Body of pancreas (tissue), 4 donors: ENCODE measurements at places on chromosomes 5 and 9. TPM values are rescaled to one million over a fixed set of nuclear protein-coding genes. Genes with fewer than 3 reads are reported as not detected.
A peak's percentile ranks its signal among the peaks of the same experiment; 100 is the strongest.

Gene PCDHGB5
- 7.8 TPM for total RNA-seq

Gene CERCAM
- total RNA-seq, result 28.0 TPM

Gene PRELID2
- 22.4 TPM for total RNA-seq

Gene CD180
- total RNA-seq, result not detected

Gene PCSK1
- 7.5 TPM for total RNA-seq

Gene NEUROG1
- total RNA-seq, result not detected

- peaks cover 2% of the 10 kb centered on the region for H3K36me3 ChIP-seq
- no peak overlapping the region for H3K4me3 ChIP-seq
- no peaks in the 10 kb centered on the region for H3K27me3 ChIP-seq
- no peak for DNase-seq
- no peak overlapping the region for H3K27ac ChIP-seq
- H3K4me1 ChIP-seq, result peaks cover 27% of the 10 kb centered on the region
Observed at GRCh38 chr9:22449719-22450118, 3.1 kb downstream of the DMRTA1 start.

DNA sequence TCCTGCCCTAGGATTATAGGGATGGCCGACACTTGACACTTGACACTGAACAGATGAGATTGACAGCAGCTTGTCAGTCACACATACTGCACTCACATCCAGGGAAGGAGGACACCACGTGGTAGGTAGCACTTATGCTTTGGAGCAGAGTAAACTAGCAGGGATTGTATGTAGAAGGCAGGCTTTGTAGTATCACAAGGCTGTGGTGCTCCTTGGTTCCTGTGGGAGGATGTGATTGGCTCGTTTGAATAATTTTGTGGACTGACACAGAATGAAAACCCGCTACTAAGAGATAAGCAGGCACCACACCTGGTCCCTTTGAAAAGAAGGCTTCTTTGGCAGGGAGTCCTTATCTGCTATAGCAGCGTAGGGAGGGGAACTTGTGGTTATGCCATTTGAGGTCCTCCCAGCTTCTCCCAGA lies 63.6 kb upstream of the IL12B start:
- no peaks in the 10 kb centered on the region for H3K4me1 ChIP-seq
- no peaks in the 10 kb centered on the region for H3K36me3 ChIP-seq
- DNase-seq, result no peak
- no peak overlapping the region for H3K27ac ChIP-seq

DNA sequence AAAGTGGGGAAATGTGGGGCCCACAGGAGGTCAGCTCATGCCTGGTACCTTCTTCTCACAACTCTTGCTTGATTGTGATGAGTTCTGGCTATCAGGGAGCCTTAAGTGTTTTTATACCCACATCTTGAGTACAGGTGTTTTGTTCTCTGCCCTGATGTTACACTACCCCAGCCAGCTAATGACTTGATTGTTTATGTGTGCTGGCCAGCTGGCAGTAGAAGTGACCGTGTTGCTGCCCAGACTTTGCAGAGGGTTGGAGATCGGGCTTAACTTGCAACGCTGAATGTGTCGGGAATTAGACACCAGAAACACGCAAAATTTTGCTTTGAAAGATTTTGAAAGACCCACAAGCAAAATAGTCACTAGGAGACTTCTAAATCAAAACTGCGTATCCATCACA lies 16.9 kb upstream of the ZDHHC11B start:
- H3K27ac ChIP-seq, result peak overlapping the region; percentile 4
- no peaks in the 10 kb centered on the region for H3K27me3 ChIP-seq
- H3K36me3 ChIP-seq, result no peaks in the 10 kb centered on the region
- H3K4me3 ChIP-seq, result no peak overlapping the region
- H3K4me1 ChIP-seq, result peaks cover 11% of the 10 kb centered on the region

- H3K36me3 ChIP-seq, result no peaks in the 10 kb centered on the region
- no peak overlapping the region for H3K4me3 ChIP-seq
- H3K27me3 ChIP-seq, result no peaks in the 10 kb centered on the region
- no peaks in the 10 kb centered on the region for H3K4me1 ChIP-seq
Observed at GRCh38 chr5:157312492-157312891, 46.6 kb downstream of the CYFIP2 start.

- no peaks in the 10 kb centered on the region for H3K27me3 ChIP-seq
- peaks cover 12% of the 10 kb centered on the region for H3K4me1 ChIP-seq
- DNase-seq, result no peak
Observed at GRCh38 chr9:4242239-4242638, 57.6 kb downstream of the GLIS3 start.

DNA sequence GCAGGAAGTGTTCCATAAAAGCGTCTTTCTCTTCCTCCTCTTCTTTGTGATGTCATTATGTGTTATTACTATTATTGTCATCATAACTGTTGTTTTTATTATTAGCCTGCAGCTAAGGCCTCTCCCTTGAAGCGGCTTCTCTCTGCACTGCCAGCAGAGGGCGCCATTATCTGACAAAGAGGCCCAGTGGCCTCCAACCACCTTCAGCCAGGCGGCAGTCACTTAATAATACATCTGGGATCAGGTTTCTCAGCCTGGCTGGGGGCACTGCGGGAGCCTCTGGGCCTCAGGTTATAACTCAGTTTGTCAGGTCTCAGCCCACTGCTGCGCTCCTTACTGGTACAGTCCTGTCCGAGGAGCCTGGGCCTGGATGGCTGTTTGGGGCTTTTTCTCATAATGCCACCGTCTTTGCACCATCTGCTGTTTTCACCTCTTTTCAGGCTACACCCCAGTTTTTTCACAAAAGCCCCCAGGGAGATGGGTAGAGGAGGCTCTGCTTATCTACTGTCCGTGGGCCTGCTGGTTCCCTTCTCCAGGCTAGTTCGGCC lies 281.9 kb downstream of the NSG2 start:
- no peak overlapping the region for H3K27ac ChIP-seq
- H3K27me3 ChIP-seq, result no peaks in the 10 kb centered on the region
- H3K4me3 ChIP-seq, result no peak overlapping the region
- no peaks in the 10 kb centered on the region for H3K36me3 ChIP-seq
- DNase-seq, result peak; percentile 59
- no peaks in the 10 kb centered on the region for H3K4me1 ChIP-seq

GRCh38 chr5:155665361-155665760 lies 651.8 kb downstream of the KIF4B start:
- H3K4me1 ChIP-seq, result no peaks in the 10 kb centered on the region
- no peak for DNase-seq
- H3K4me3 ChIP-seq, result no peak overlapping the region
- H3K27ac ChIP-seq, result no peak overlapping the region
- no peaks in the 10 kb centered on the region for H3K27me3 ChIP-seq

GRCh38 chr9:7089406-7090193 lies 331.8 kb downstream of the KDM4C start:
- H3K27ac ChIP-seq, result no peak overlapping the region
- no peaks in the 10 kb centered on the region for H3K27me3 ChIP-seq
- no peaks in the 10 kb centered on the region for H3K4me1 ChIP-seq
- no peak overlapping the region for H3K4me3 ChIP-seq
- H3K36me3 ChIP-seq, result no peaks in the 10 kb centered on the region
- no peak for DNase-seq

GRCh38 chr5:98917433-98917832 lies 11.4 kb downstream of the CHD1 start:
- H3K4me3 ChIP-seq, result no peak overlapping the region
- DNase-seq, result no peak
- no peaks in the 10 kb centered on the region for H3K27me3 ChIP-seq
- H3K27ac ChIP-seq, result no peak overlapping the region
- peaks cover 4% of the 10 kb centered on the region for H3K4me1 ChIP-seq

DNA sequence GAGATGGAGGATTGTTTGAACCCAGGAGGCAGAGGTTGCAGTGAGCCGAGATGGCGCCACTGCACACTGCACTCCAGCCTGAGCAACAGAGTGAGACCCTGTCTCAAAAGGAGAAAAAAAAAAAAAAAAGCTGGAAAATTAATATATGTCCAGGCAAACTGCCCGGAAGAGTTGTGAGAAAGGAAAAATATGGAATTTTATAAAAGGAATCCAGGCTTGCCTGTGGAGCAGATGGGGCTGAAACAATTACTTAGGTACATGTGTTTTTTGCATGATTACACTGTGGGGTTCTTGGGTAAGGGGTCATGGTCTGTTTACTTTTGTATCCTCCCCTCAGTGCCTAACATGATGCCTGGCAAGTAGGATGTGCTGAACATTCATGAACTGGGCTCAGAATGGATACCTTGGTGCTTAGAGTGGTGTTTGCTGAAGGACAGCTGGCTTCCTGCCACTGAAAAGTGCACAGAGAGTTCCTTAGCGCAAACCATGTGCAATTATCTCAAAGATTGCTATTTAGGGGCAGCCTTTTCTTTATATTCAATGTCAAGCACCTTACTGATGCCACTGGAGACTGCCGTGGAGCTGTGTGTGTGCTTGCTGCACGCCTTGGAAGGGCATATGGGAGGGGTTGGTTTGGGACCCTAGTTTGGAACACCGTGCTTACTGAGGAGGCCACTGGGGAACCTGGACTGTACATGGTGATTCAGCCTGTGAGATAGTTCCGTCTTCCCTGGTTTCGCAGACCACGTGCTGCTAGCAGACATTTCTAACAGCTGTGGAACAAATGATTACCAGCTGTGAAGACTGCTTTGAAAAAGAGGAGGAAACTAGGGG lies 78.4 kb downstream of the MAP1B start:
- DNase-seq, result no peak
- no peaks in the 10 kb centered on the region for H3K27me3 ChIP-seq
- H3K27ac ChIP-seq, result no peak overlapping the region
- no peak overlapping the region for H3K4me3 ChIP-seq

DNA sequence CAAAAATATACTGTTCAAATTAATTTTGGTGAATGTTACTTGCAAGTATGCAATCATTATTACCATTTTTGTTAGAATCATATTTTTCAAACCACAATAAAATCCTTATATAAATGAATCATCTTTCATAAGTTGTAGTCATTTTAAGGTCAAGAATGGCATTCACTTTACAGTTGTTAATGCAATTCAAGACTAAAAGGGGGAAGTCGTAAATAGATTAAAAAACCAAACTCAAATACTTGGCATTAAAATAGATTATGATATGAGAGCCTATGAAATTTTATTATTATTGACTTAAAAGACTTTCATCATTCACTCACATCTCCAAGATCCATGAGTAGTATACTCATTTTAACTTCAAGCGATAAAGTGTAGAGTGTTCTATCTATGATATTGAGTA lies 11.6 kb downstream of the CDH9 start:
- no peaks in the 10 kb centered on the region for H3K36me3 ChIP-seq
- no peaks in the 10 kb centered on the region for H3K4me1 ChIP-seq
- H3K27ac ChIP-seq, result no peak overlapping the region

DNA sequence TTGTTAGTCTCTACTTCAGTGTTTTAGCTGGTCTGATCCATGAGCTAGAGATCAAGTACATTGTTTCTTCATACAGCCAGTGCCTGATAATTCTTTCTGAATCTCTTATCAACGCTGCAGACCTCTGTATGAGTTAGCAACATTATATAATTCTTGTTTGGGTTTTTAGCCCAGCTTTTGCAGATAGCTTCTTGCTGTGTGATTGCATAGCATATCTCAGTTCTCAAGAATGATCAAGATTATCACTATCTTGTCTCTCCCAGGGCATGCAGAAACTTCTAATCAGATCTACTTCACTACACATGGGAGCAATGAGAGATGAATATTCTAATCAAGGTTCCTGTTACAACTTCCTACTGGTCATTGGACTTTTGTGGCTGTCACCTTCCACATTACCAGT lies 158.3 kb downstream of the FAM174A start:
- no peak overlapping the region for H3K4me3 ChIP-seq
